ENCODE measurements at places on chromosomes 5 and 9. TPM values are rescaled to one million over a fixed set of nuclear protein-coding genes. Genes with fewer than 3 reads are reported as not detected.

DNA sequence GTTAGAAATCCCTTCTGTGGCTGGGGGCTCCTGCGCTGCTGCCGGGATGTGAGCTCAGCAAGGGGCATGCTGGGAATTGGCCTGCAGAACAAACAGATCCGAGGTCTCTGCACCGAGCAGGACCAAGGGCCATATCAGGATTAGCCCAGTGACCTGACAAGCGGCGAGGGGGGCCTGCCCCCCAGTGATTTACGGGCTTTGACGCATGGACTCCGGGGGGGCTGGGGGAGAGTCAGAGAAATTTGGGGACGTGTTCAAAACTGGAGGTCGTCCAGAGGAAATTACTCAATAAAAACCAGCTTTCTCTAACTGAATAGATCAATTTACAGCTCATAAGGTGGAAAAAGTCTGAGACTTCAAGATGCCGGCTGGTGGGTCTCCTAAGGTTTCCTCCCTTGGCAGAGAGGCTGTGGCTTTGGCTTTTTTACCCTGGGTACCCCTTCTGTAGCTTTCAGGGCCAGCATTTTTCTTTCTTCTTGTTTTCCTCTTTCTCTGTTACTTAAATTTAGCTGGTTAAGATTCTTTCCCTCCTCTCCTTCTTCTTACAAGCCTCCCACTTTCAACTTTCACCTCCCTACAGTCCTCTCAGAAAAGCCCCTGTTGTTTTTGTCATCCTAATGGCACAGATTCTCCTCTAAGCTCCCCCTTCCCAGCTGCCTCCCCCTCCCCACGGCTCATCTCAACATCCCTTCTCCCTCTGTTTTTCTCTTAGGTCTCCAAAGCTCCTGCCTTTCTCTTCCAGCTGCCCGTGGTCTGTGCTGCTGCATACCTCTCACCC lies 551.0 kb downstream of the CCDC171 start:
- peak; percentile 20 for DNase-seq

DNA sequence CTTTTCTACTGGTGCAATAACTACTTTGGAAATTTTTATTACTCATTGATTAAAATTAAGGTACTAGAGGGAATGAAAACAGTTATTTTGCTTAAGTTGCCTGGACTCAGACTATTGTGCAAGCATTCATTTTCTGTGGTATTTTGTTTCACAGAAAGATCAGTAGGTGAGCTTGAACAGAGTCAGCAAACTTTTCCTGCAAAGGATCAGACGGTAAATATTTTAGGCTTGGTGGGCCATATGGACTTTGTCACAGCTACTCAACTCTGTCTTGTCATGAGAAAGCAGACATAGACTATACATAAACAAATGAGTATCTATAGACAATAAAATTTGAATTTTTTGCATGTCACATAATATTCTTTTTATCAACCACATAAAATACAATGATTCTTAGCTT lies 1036.4 kb downstream of the NR2F1-AS1 start:
- no peak for DNase-seq

- DNase-seq, result no peak
These were observed 72.3 kb upstream of the BOD1 start for GRCh38 chr5:173688703-173689102.

Gene PARP8
- total RNA-seq, result 13.6 TPM

Gene ERBIN
- total RNA-seq, result 98.1 TPM

Gene CXXC5
- total RNA-seq, result 30.2 TPM

Gene F2RL1
- 174 TPM for total RNA-seq
